CD4-positive, alpha-beta memory T cell (primary cell): ENCODE measurements at places on chromosomes 3 and 15. TPM values are rescaled to one million over a fixed set of nuclear protein-coding genes. Genes with fewer than 3 reads are reported as not detected.

Gene ACSBG1
- total RNA-seq: not detected

Gene DLL4
- not detected for total RNA-seq

Gene CLDN16
- total RNA-seq: not detected

DNA sequence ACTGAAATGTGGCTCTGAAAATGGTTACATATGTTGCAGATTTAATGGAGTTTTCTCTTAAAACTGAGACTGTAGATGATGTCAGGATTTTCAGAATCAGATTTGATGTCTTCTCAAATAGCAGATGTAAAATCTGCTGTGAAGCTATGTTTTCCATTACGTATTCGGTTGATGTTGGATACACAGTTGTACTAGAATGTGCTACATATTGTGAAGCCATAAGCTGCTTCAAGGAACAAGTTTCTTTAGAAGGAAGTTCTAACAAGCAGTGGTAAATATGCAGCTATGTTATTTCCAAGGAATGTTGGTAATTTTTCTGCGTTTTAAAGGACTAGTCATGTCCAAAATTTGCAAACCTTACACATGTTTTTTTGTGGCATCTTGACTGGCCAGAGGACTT lies 197.7 kb downstream of the RBMS3 start:
- H3K27ac ChIP-seq: no peak overlapping the region
- no peaks in the 10 kb centered on the region for H3K36me3 ChIP-seq
- H3K4me1 ChIP-seq: no peaks in the 10 kb centered on the region
- H3K27me3 ChIP-seq: no peaks in the 10 kb centered on the region

GRCh38 chr3:2968475-2968874 lies 141.7 kb downstream of the IL5RA start:
- no peaks in the 10 kb centered on the region for H3K27me3 ChIP-seq
- H3K4me1 ChIP-seq: no peaks in the 10 kb centered on the region
- no peak overlapping the region for H3K27ac ChIP-seq
- no peak for DNase-seq

DNA sequence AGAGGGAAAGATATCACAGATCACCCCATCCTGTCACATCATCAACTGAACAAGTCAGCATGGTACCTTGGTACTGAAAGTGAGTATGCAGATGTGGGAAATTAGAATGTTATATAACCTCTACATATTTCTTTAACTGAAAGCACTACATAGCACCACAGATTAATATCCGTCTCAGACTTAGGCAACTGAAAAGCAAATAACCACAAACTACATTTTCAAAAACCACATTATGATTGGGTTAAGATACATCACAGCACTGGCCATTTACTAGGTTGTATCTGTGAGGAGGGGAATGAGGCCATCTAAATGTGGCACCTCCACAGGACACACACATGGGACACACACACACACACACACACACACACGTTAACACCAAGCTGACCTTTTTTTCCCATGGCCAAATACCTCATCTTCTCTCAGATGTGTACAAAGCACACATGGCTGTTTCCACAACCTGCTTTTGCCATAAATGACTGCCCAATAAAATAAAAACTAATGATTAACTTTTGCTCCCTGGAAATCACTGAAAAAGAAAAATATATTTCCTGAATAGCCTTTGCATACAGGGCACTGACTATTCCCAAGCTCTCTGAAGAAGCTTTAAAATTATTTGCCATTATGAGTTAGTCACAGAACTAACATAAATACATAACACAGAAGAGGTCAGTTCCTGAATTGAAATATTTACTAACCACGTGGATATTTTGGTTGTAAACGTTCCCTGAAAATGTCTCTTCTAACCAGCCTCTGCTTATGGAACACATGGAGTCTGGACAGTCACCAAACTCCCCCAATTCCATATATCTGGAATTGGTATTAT lies 60.1 kb downstream of the SUMF1 start:
- H3K4me1 ChIP-seq: peaks cover 11% of the 10 kb centered on the region
- DNase-seq: no peak
- H3K27me3 ChIP-seq: no peaks in the 10 kb centered on the region

DNA sequence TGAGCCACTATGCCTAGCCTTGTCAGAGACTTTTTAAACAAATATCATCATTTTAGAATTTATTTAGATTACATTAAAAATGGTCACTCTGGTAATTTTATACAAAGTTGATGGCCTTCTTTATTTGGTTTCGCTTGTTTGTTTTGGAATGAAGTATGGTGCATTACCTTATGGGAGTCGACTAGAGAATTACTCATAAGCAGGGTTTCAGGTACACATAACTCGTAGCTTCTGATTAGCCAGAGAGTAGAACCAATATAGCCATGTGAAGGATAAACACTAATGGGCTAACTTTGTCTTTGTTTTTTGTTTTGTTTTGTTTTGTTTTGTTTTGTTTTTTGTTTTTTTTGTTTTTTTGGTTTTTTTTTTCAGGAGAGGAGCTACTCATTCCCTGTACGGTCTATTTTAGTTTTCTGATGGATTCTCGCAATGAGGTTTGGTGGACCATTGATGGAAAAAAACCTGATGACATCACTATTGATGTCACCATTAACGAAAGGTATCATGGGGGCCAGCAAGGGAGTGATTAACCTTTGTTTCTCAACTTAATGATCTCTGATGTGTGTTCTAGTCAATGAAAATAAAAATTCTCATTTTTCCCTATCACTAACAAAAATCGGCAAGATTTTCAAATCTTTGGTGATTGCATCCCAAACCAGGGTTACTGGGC lies 113.2 kb downstream of the IL1RAP start:
- no peaks in the 10 kb centered on the region for H3K36me3 ChIP-seq
- no peak overlapping the region for H3K27ac ChIP-seq
- H3K4me1 ChIP-seq: no peaks in the 10 kb centered on the region
- no peak overlapping the region for H3K4me3 ChIP-seq

GRCh38 chr15:78838489-78838888 lies 27.2 kb upstream of the ADAMTS7 start:
- DNase-seq: no peak
- no peak overlapping the region for H3K4me3 ChIP-seq
- no peaks in the 10 kb centered on the region for H3K27me3 ChIP-seq
- H3K36me3 ChIP-seq: no peaks in the 10 kb centered on the region
- H3K4me1 ChIP-seq: no peaks in the 10 kb centered on the region

GRCh38 chr3:158337110-158337509 lies 227.2 kb downstream of the RSRC1 start:
- no peaks in the 10 kb centered on the region for H3K36me3 ChIP-seq
- H3K27ac ChIP-seq: no peak overlapping the region
